ENCODE measurements at places on chromosomes 4 and X. TPM values are rescaled to one million over a fixed set of nuclear protein-coding genes. Genes with fewer than 3 reads are reported as not detected.

DNA sequence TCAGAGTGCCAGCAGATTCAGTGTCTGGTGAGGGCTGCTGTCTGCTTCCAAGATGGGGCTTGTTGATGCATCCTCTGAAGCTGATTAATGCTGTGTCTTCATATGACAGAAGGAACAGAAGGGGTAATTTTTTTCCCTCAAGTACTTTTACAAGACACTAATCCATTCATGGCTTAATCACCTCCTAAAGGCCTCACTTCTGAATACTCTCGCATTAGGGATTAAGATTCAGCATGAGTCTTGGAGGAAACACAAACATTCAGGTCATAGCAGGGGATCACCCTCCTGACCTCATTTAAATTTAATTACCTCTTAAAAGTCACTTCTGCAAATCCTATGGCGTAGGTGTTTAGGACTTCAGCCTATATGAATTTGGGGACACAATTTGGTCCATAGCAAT, 1145.5 kb upstream of the PCDH10 start:
- DNase-seq = no peak

GRCh38 chrX:49192722-49193328, 6.7 kb upstream of the PRICKLE3 start:
- DNase-seq = peak; percentile 47

Gene SCRG1
- total RNA-seq = not detected

Gene FGFBP1
- not detected for total RNA-seq

Gene ATP2B3
- total RNA-seq = not detected

DNA sequence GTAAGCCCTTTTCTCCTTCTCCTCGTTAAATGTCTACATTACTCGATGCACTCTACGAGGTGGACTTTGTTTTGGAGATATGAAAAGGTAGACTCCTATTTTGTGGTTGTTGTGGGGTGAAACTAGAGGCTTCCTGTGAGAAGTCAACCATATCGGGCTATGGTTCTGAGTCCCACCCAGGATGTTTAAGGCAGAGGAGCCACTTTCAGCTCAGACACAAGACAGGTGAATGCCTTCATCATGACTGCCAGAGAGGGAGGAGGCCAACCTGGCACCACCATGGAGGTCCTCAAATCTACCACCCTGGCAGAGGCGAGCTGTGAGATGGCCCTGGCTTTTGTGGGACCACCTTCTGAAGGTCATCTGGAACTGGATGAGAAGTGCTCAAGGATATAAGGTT, 154.4 kb upstream of the KLF3 start:
- DNase-seq = no peak

GRCh38 chrX:101274198-101274597, 16.9 kb downstream of the TAF7L start:
- DNase-seq = no peak

DNA sequence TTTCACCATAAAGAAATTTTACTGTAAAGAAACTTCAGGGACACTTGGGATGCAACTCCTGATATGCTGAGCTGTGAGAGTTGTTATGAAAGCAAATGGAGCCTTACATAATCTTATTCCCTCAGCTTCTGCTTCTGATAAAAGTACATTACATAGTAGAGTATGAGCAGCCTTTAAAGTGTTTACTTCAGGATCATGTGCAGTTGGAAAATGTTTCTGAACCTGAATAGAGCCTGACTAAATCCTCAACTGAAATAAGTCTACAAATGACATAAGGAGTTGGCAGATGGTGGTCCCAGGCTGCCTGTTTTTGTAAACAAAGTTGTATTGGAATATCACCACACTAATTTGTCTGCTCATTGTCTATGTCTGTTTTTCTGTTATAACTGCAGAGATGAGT, 19.3 kb downstream of the RASSF6 start:
- no peak for DNase-seq

Gene CLDN22
- not detected for total RNA-seq

GRCh38 chrX:84933956-84934556, 69.6 kb upstream of the APOOL start:
- no peak for DNase-seq

DNA sequence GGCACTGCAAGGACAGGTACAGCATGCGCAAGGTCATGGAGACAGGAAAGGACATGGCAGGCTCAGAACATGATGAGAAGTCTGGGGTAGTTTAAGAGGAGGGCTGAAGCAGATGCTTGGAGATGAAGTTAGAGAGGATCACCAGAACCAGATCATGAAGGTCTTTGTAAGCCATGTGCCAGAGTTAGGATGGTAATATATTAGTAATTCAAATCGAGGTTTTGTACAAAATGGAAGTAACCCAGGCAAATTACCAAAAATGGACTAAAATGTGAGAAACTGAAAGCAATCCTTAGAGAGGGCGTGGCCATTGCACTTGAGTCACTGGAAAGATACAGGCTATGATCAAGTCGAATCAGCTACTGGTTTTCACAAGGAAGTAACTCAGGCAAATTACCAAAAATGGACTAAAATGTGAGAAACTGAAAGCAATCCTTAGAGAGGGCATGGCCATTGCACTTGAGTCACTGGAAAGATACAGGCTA, 13.5 kb downstream of the RXFP1 start:
- peak; percentile 89 for DNase-seq

- DNase-seq = no peak
Measured at GRCh38 chr4:187887906-187888305, 107.7 kb upstream of the ZFP42 start.

Gene DDX53
- not detected for total RNA-seq

DNA sequence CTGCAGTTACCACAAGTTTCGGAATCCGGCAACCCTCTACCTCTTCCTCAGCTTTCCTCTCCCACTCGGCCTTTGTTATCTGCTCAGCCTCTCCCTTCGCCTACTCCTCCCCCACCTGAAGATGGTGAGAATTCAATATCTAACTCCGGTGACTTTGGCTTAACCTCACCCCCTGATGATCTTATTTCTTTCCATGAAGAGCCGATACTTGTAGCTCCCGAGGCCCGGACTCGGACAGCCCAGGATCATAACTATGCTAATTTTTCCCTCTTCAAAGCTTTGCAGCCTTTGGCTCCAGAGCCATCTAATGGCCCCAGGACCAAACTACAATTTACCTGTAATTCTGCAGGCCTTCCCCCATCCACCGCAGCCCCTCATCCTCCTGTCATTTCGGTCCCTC, 32.0 kb upstream of the MGST2 start:
- DNase-seq = peak; percentile 53

Gene ALPK1
- 7.9 TPM for total RNA-seq

DNA sequence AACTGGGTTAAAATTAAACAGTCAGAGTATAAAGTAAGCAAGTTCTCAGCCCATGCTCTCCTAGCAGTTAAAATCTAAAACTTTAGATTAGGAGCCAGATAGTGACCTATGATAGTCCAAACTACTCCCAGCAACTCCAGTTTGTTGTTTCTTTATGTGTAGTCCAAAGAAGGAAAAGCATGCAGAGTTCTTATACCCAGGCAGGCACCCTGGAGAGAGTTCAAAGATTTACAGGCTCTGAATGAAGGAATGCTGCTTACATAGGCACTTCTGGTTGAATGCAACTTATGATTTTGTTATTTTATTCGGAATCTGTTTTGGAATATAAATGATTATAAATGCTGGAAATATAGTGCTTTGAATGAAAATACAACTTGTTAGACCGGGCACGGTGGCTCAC, 67.2 kb downstream of the GPAT3 start:
- no peak for DNase-seq

DNA sequence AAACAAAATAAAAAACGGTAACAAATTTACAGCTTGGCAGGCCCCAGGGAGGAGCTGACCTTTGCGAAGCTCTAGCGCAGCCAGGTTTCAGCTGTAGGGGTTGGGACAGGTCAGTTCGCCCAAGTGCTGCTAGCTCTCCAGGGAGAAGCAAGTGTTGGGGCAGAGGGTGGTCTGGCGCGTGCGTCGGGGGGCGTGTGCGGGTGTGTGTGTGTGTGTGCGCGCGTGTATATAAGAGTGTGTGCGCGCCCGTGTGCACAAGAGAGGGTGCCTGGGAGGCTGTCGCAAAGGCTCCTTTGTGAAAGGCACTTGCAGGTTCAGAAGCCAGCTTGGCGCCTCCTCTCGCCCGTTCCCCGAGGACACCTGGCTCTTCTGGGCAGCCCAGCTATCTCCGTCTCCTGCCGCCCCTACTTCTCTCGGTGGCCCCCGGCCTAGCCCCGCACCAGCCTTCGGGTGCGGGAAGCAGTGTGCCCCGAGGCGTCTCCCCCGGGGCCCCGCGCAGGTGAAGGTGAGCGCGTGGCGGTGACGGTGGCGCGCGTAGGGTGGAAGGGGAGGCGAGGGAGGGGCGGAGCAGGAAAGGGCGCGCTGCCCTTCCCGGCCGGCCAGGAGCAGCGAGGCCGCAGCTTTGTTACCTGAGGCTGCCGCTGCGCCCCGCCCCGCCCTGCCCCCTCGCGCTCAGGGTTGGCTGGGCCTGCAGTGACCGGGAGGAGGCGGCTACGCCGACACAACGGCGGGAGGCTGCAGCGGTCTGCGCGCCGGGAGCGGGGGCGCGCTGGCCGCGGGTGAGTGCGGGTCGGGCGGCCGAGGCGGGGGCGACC, at the start of gene FHDC1:
FHDC1 (plus strand) TSS at position 693 of the 815 bp plus-strand sequence. CDS start 6,735 bp downstream, outside the sequence.
- peak; percentile 39 for DNase-seq

Gene ANXA5
- total RNA-seq = 1,164 TPM

Gene DCHS2
- not detected for total RNA-seq

- peak; percentile 42 for DNase-seq
Measured at GRCh38 chrX:14354521-14354920, 174.8 kb upstream of the GLRA2 start.

GRCh38 chrX:2924151-2924550, 5.0 kb downstream of the ARSD start:
- no peak for DNase-seq

DNA sequence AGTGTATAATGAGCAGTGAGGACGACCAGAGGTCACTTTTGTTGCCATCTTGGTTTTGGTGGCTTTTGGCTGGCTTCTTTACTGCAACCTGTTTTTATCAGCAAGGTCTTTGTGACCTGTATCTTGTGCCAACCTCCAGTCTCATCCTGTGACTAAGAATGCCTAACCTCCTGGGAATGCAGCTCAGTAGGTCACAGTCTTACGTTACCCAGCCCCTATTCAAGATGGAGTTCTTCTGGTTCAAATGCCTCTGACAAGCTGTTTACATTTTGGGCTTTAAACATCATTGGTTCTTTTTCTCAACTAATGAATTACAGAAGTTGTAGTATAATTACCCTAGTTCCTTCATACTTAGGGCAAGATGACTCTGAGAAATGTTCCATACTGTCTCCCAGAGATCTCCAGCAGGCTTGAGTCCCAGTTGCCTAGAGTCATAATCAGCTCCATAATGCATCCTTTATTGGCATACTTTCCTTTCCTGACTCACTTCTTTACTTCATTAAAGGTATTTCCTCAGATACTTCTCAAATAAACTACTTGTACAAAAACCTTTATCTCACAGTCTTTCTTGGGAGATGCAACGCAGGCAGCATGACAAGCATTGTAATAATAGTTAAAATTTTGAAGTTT, 136.5 kb downstream of the KDM6A start:
- DNase-seq = peak; percentile 58

Gene LDB2
- 79.7 TPM for total RNA-seq

- DNase-seq = peak; percentile 49
Measured at GRCh38 chr4:94349193-94349592, 6.6 kb upstream of the HPGDS start.

Gene PDCL2
- not detected for total RNA-seq

DNA sequence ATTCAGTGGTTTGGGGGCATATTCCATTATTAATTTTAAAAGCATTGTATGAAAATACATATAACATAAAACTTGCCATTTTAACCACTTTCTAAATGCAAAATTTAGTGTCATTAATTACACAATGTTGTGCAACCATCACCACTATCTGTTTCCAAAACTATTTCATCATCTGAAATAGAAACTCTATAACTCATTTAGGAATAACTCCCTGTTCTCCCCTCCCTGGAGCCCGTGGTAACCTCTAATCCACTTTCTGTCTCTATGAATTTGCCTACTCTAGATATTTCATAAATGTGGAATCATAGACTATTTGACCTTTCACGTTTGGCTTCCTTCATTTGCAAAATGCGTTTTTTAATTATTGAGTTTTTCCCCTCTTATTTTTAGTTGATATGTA, 101.4 kb upstream of the GPC4 start:
- DNase-seq = peak; percentile 23

DNA sequence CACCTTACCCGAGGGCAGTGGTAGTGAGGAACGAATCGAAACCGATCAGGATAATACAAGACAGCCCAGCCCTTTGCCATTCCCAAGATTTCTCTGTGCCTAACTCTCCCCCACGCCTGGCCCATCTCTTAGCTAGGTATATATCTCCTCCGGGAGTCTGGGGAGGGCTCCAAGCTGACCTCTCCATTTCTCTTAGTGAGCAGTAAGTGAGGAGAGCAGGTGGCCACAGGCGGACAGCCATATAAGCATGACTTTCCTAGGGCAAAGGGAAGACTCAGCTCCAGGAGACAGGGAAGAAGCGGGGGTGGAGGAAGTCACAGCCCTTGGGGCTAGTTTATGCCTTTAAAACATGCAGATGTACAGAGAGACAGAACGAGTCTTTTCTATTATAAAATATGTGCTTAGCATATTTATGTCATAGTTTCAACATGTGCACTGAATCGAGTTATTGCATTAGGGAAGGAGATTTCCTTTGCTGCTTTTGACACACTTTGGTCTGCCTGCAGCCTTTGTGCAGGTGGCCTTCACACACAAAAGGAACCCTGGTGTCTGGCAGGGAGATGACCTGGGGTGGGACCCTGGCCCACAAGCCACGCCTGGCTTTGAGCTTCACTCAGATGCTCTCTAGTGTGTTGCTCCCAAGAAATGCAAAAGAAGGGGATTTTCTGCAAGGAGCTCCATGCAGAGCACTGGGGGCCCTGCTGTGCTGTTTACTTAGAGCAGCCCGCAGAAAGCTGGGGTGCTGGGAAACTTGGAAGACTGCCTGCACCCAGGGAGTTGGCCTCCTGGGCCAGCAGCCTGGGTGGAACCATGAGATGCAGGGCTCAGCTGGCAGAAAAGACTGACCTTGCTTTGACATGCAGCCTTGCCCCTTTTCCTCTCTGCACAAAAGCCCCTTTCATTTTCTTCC, 613.3 kb downstream of the BCOR start:
- no peak for DNase-seq

DNA sequence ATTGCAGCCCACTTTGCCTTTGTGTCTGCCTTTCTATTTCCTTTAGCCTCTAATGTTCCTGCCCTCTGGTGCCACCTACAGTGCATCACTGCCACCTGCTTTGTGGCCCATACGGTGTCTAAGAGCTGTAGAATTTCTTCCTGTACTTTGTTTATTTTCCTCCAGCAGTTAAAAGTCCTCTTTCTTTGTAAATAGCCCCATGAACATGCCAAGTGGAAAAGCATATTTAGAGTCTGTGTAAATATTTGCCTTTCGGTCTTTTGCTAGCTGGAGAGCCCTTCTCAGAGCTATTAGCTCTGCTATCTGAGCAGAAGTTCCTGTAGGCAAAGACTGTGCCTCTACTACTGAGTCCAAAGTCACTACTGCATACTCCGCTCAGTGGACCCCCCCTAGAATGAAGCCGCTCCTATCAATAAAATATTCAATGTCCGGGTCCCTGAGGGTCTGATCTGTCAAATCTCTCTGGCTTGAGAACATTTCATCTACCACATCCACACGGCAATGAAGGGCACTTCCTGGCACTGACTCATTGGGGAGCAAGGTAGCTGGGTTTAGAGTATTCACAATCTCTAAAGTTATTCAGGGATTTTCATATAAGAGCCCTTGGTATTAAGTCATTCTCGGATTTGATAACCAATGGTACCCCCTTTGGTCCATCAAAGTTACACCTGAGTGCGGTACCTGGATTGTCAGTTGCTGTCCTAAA, 36.3 kb downstream of the SULT1E1 start:
- peak; percentile 63 for DNase-seq

- no peak for DNase-seq
Measured at GRCh38 chr4:8723222-8723980, 130.8 kb downstream of the CPZ start.

Gene C1QTNF7
- not detected for total RNA-seq

Gene CSAG2
- total RNA-seq = not detected

Gene BOD1L1
- total RNA-seq = 16.5 TPM
